ENCODE measurements at places on chromosomes 5 and 9. TPM values are rescaled to one million over a fixed set of nuclear protein-coding genes. Genes with fewer than 3 reads are reported as not detected.

FCN1 gene
- total RNA-seq, result not detected

CTSV gene
- 2.1 TPM for total RNA-seq

LHX6 gene
- total RNA-seq, result 1.0 TPM

LTC4S gene
- total RNA-seq, result 7.0 TPM

PCDHGC4 gene
- 0.13 TPM for total RNA-seq

ANKRD18B gene
- total RNA-seq, result under 0.01 TPM

KIF12 gene
- total RNA-seq, result under 0.01 TPM

KIF24 gene
- 2.5 TPM for total RNA-seq

NUDCD2 gene
- total RNA-seq, result 5.2 TPM

KLF9 gene
- total RNA-seq, result 43.1 TPM

JAKMIP2 gene
- 3.0 TPM for total RNA-seq

SHB gene
- total RNA-seq, result 16.5 TPM

SNCAIP gene
- 2.6 TPM for total RNA-seq

AFAP1L1 gene
- 9.7 TPM for total RNA-seq

TIGD6 gene
- 6.5 TPM for total RNA-seq

TGFBI gene
- total RNA-seq, result 2,808 TPM
